CD4-positive, alpha-beta T cell treated with Interleukin-15 for 4 hours (primary cell): ENCODE measurements at places on chromosomes 5 and 9.

DNA sequence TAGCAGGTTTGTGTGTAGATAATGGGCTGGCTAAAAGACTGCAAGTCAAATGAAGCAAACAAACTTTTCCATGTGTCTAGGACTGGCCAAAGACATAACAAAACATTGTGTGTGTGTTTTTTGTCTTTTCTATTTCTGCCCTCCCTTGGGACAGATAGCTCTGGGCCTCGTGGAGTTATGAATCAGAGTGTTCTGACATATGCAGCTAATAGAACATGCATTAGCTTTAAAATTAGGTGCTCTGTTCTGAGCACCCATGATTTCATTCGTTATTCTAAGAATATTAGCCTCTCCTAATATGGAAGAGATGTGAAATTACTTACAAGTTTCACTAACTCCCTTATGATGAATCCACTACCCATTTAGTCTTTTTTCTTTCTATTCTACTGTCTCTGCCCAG is 367.3 kb upstream of the PAPPA start:
- no peak for DNase-seq

GRCh38 chr9:72537671-72538070 is 16.3 kb downstream of the TMC1 start:
- DNase-seq, result no peak

GRCh38 chr9:127295005-127295404 is 30.4 kb downstream of the GARNL3 start:
- no peak for DNase-seq

DNA sequence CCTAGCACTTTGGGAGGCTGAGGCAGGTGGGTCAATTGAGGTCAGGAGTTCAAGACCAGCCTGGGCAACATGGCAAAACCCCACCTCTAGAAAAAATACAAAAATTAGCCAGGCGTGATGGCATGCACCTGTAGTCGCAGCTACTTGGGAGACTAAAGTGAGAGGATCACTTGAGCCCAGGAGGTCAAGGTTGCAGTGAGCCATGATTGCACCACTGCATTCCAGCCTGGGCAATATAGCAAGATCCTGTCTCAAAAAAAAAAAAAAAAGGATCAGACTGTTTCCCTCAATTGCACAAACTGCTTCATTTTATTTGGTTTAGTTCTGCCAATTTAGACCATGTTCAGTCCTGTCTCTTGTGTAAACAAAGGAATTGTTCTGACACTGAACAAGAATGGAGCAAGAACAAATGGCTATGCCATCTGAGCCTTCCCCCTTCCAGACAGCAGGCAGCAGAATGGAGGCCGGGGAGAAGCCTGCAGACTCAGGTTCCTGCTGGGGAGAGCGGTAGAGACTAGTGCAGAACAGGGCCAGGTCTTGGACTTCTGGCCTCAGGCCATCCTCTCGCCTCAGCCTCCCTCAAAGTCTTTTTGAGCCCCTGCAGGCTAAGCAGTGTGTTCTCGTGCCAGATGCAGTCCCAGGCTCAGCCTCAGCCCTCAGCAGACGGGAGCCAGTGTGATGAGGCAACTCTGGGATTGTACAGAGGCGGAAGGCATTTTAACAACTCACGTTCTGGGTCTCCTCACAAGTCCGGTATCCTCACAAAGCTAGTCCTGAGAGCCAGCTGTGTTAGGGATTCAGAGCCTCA is 18.2 kb downstream of the HNRNPH1 start:
- no peak for DNase-seq

DNA sequence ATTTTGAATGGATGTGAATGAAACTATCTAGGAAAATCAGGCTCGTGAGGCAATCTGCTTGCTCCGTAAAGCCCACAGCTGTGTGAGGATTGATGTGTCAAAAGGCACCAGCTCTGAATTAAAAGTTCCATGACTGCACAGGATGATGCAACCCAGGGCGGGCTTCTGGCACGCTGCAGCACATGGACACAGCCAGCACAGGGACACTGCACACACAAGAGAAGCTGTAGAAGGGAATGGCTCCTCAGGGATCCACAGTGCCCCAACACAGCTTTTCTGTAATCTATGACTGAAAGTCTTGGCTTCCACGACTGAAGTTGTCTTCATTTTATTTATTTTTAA is 151.0 kb downstream of the GCNT1 start:
- DNase-seq, result no peak

DNA sequence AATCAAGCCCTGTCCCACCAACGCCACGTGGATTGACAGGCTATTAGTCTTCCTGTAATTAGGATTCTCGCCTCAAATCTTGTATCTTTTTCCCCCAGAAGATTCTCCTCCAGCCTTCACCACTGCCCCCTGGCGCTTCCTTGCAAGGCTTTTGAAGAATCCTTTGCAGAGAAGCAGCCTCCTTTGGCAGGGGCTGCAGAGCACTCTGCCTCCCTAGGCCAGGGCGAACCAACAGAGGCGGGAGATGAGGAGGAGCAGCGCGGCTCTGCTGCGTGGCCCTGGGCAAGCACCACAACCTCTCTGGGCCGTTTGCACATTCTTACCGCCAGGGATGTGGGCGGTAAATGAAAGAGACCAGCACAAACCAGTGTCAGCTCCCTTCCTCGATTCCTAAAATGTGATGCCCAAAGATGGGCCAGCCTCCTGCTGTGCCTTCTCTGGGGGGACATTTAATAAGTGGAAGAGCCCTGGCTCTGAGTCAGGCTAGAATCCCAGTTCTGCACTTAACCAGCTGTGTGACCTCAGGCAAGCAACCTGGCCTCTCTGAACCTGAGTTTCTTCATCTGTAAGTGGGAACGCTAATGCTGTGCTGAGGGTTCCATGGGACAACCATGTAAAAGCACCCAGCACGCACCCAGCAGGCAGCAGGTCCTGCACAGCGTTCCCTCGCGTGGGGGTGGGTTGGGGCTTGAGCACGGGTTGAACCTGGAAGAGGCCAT is 128.6 kb downstream of the KCNIP1 start:
- no peak for DNase-seq

DNA sequence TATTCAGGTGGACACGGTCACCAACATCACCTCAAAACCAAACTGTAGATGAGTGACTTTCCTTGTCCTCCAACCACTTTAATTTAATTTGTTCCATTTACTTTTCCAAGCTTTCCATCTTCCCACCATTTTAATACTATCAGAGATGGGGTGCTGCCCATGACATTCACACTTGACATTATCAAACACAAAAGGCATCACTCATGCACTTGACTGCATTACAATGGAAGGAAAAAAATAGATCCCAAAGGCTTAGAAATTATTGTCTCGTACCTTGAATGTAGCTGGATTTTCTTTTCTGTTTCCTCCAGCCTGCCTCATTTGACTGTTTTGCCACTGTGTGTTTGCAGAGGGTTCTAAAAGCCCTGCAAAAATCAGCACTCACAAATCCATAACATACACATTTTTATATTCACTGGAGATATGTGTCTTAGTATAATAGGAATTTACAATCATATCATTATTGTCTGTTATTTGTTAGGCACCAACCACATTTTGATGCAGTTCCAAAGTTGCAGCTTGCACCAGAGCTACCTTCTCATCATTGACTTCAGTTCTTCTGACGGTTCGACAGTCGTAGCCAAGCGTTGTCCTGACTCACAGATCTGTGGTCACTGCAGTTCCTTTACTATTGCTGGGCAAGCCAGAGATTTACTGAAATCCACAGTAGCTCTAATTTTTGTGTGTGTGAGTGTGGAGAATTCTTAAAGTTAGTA is 712.3 kb upstream of the WWC1 start:
- DNase-seq, result no peak

DNA sequence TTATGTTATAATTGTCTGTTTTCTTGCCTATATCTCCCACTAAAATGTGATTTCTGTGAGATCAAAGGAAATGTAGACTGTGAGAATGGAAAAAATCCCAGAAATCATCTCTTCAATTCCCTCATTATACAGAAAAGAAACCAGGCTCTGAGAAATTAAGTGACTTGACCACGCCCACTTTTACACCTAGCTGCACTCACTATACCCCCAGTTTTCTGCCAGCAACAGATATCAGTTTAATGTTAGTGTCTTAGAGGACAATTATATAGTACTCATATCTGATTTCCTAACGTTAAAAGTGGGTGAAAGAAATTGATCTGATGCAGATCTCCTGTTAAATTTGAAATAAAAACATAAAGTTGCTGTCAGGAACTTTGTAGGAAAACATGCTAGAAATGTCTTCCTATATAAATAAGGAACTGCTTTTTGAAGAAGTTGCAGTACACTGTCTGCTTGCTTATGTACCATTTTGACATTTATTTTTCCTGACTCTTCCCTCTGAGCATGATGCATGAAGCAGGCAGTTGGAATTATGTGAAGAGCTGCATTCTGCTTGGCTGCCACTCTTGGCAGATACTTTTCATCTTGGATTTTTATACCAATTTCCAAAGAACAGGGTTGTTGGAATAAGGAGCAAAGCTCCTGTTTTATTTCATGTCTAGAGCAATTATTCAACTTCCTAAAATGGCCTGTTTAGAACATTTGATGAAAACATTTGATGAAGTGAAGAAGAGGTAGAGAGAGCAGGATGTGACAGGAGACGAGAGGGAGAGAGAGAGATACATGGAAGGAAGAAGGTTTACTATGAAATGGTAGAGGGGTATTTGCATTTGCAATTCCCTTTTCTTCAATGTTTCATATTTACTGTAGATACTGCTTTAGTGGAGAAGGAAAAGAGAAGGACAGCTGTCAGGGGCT is 57.3 kb upstream of the RICTOR start:
- DNase-seq, result no peak

GRCh38 chr9:113619491-113620376 is 156.2 kb downstream of the RGS3 start:
- DNase-seq, result no peak

DNA sequence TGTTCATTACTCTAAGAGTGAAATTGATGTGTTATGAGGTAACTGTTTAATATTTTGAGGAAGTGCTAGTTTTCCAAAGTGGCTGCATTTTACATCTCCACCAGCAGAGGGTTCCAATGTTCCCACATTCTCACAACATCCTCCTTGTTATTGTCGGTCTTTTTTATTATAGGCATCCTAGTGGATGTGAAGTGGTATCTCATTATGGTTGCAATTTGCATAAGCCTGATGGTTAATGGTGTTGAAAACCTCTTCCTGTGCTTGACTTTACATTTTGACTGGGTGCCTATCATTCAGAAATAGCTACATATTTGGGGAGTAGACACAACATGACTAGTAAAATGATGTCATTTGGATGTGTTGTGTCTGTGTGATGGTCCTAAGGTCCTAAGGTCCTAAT is 143.6 kb downstream of the MRPS30 start:
- no peak for DNase-seq

GRCh38 chr5:120052916-120053828 is 410.9 kb upstream of the PRR16 start:
- no peak for DNase-seq

DNA sequence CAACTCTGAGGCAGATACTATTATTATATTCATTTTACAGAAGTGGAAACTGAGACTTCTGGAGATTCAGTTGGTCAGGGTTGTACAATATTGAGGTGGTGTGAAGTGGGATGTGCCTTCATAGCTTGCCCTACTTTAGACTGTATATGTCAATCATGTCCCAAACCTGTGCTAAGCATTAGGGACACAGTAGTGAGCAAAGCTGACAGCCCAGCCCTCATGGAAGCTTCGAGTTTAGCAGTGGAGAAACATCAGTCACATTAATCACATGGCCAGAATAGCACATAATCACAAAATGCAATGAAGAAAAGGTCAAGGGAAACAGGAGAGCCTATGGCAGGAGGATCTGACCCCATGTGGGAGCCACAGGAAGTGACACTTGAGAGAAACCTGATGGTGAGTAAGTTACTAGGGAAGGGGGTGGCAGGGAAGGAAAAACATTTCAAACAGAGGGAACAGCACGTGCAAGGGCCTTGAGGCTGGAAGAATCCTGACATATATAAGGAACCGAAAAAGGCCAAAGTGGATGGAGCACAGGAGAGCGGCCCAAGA is 20.5 kb upstream of the RALGPS1 start:
- DNase-seq, result no peak

DNA sequence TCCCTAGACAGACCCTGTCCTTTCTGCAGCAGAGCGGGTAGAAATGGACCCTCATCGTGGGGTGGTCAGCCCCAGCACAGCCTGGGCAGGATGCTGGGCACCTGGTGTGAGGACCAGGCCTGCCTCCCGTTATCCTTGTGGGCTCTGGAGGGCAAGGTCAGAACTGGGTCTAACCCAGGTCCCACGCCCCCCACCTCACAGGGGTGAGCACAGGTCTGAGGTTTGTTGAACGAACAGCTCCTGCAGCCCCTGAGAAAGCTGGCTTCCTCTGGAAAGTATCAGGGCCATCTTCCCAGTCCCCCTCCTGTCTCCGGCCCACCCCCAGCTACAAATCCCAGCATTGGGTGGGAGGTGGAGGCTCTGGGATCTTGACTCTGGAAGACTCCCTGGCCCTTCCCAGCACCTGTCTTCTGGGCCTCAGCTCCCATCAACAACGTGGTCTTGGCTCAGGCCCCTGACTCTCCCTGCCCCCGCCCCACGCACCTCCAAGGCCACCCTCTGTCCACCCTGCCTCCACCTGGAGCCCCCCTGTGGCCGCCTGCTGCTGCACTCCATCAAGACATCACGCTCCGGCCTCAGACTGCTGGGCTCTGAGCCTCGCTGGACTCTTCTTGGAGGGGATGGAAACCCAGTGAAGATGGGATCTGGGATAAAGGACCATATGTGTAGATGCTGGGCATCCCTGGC is 30.1 kb upstream of the CNOT6 start:
- no peak for DNase-seq

DNA sequence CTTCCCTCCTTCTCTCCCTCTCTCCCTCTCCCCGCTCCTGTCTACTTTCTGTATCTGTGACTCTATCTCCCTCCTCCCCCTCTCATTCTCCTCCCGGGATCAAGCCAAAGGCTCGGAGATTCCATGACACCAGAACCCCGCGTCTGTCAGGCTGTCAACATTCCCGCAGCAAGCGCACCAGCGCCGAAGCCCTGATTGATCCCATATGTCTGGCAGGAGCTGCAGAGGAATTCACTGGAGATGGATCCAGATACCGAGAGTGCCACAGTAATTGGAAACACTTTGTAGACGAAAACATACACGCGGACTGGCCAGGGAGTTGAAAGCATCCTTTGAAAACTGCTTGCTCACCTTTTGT is 300 bp upstream of the SVEP1 start:
- no peak for DNase-seq

DNA sequence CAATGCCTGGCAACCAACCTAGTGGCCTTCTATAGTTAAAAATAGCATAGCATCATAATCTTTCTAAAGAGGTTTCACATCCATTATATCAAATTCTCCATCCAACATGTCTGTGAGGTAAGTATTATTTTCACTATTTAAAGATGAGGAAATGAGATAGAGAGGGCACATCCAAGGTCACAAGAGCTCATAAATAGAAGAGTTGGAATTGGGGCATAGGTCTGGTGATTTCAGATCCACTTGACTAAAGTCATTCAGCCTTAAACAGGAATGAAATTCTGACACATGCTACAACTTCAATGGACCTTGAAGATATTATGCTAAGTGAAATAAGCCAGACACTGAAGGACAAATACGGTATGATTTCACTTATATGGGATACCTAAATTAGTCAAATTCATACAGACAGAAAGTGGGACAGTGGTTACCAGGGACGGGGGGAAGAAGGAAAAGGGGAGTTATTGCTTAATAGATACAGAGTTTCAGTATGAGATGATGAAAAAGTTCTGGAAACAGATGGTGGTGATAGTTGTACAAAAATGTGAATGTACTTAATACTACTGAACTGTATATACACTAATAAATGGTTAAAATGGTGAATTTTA is 259.6 kb upstream of the NR4A3 start:
- no peak for DNase-seq
